ENCODE measurements at places on chromosomes 12 and 14. TPM values are rescaled to one million over a fixed set of nuclear protein-coding genes. Genes with fewer than 3 reads are reported as not detected.

DNA sequence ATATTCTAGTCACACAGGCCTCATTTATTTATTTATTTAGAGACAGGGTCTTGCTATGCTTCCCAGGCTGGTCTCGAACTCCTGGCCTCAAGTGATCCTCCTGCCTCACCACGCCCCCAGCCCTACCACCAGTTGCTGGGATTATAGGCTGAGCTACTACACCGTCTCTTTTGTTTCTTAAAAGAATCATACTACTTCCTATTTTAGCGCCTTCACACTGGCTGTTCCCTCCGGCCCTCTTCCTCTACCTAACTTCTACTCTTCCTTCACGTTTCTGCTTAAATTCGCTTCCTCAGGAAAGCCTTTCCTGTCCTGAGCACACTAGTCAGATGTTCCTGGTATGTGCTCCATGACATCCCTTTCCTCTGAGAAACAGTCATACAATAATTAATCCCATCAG lies 6.4 kb upstream of the MRPL42 start:
- H3K4me3 ChIP-seq: no peak overlapping the region
- H3K36me3 ChIP-seq: no peaks in the 10 kb centered on the region
- no peaks in the 10 kb centered on the region for H3K4me1 ChIP-seq
- no peaks in the 10 kb centered on the region for H3K27me3 ChIP-seq

KRT80 gene
- 0.56 TPM for total RNA-seq

DNA sequence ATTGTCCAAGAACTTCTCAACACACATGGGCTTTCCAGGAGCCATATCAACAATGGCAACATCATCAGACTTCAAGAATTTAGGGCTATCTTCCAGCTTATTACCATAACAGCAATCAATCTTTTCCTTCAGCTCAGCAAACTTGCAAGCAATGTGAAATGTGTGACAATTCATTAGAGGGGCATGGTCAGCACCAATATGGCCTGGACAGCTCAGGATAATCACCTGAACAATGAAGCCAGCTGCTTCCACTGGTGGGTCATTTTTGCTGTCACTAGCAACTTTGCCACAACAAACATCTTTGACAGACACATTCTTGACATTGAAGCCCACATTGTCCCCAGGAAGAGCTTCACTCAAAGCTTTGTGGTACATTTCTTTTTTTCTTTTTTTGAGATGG lies 5.9 kb upstream of the NEDD1 start:
- no peaks in the 10 kb centered on the region for H3K4me1 ChIP-seq
- no peak for DNase-seq
- no peak overlapping the region for H3K4me3 ChIP-seq
- H3K27me3 ChIP-seq: peaks cover 10% of the 10 kb centered on the region
- H3K36me3 ChIP-seq: no peaks in the 10 kb centered on the region
- H3K27ac ChIP-seq: no peak overlapping the region

- no peaks in the 10 kb centered on the region for H3K36me3 ChIP-seq
- no peak for DNase-seq
- no peak overlapping the region for H3K27ac ChIP-seq
- no peaks in the 10 kb centered on the region for H3K27me3 ChIP-seq
These were observed 368.0 kb downstream of the TMEM121 start for GRCh38 chr14:105894125-105894977.

- H3K27me3 ChIP-seq: peaks cover 30% of the 10 kb centered on the region
- no peak overlapping the region for H3K27ac ChIP-seq
- DNase-seq: no peak
These were observed 11.2 kb downstream of the KRT72 start for GRCh38 chr12:52590021-52590420.

DNA sequence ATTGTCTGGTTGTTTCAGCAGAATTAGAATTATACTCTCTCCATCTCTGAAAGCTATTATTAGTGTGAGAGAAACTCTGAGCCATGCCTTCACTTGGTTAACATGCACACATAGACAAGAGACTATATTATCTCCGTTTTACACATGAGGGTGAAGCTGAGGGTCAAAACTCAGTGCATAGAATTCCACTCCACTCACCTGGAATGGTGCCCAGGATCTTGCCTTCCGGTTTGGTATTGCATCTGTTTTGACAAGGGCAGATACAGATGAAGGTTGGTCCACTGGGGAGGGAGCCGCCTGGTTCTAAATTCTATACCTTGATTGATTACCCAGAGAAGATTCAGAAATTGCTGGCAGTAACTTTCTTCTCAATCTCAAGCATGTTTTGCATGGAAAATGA lies 149.5 kb upstream of the PELI2 start:
- H3K4me1 ChIP-seq: no peaks in the 10 kb centered on the region
- no peak overlapping the region for H3K27ac ChIP-seq
- DNase-seq: no peak
- H3K4me3 ChIP-seq: no peak overlapping the region
- H3K36me3 ChIP-seq: no peaks in the 10 kb centered on the region

All from IMR-90 (cell line).